ENCODE measurements at places on chromosomes 3 and 15. TPM values are rescaled to one million over a fixed set of nuclear protein-coding genes. Genes with fewer than 3 reads are reported as not detected.
A peak's percentile ranks its signal among the peaks of the same experiment; 100 is the strongest.

DNA sequence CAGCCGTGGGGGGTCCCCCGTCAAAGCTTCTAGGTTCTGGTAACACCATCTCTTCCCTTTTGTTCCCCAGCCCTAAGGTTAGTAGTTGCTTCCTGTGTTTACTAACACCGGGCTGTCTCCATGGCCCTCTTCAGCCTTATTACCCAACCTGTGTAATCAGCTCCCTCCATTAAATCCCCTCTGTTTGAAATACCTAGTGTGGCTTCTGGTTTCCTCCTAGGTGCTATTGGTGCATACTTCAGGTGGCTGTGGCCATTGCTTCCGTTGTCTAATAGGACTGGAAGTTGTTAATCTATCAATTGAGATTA is 35.3 kb downstream of the MOBP start:
- peaks cover 14% of the 10 kb centered on the region for H3K27me3 ChIP-seq
- DNase-seq = no peak
- no peaks in the 10 kb centered on the region for H3K36me3 ChIP-seq
- no peaks in the 10 kb centered on the region for H3K4me1 ChIP-seq
- H3K27ac ChIP-seq = no peak overlapping the region

DNA sequence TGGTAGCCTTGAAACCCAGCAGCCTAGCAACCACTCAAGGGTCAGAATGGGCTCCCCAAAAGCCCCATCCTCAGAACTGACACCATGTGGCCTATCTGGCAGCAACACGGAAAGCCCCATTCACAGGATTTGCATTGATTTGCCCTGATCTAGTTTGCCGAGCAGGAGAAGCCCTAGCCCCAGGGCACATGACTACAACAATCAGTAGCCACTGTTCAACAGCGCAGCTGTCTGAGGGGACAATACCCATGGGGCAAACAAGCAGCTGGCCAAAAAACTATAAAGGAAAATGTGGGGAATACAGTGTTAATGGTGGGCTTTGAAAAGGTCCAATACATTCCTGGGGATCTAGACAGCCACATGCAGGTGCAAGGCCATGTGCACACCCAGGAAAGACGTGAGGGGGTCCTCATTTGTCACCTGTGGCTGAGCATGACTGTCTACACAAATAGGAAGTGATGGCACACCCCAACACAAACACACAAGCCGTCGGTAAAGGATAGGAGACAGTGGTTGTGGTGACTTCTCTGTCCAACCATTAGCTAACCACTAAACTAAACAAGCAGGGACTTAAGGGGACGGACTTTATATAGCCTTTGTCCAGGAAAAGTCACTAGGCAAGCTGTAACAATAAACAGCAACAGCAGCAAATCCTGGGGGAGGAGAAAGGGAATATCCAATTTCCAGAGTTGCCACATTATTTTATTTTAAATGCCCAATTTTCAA is 113.7 kb downstream of the LRIG1 start:
- peaks cover 24% of the 10 kb centered on the region for H3K36me3 ChIP-seq
- no peak overlapping the region for H3K4me3 ChIP-seq
- H3K4me1 ChIP-seq = no peaks in the 10 kb centered on the region
- no peak overlapping the region for H3K27ac ChIP-seq
- peak; percentile 15 for DNase-seq

The A4GNT gene
- not detected for total RNA-seq

The MCCC1 gene
- 35.3 TPM for total RNA-seq

GRCh38 chr3:99920481-99921376 is 103.1 kb downstream of the CMSS1 start:
- DNase-seq = no peak
- H3K27me3 ChIP-seq = no peaks in the 10 kb centered on the region
- H3K36me3 ChIP-seq = no peaks in the 10 kb centered on the region

DNA sequence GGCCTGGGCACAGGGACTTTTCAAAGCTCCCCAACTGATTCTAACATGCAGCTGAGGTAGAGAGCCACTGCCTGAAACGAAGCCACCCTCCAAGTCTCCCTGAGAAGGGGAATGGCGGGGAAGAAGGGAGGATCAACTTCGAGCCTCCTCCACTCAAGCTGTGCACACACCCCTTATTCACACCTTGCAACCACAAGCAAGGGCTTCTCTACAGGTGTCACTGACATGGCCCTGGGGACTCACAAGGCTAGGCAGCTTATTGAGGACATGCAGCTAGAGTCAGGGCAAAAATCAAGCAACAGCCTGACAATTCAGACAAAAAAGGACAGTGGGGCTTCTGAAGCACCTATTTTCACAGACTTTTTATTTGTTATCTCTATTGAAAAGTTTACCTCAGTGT is 85.2 kb downstream of the SNRK start:
- H3K4me3 ChIP-seq = no peak overlapping the region
- DNase-seq = no peak
- no peak overlapping the region for H3K27ac ChIP-seq
- H3K27me3 ChIP-seq = no peaks in the 10 kb centered on the region
- H3K4me1 ChIP-seq = no peaks in the 10 kb centered on the region

The TGM4 gene
- total RNA-seq = not detected

DNA sequence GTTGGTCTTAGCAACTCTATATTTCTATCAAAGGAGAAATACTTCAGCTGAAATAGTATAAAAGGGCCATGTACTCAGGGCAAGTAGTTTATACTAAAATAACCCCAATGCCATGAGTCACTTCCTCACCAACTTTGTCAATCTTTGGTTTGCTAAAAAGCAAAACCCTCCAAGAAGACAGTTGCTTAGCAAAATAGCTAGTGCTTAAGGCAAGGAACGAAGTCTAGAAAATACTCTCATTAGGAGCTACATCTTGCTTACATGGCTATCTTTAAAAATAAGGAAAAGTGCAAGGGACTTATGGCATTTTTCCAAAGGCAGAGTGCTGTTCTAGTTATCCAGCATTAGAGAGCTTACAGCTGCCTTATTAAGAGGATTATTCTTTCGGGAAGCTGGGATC is 28.4 kb downstream of the P3H2 start:
- no peak for DNase-seq
- peaks cover 4% of the 10 kb centered on the region for H3K4me1 ChIP-seq
- no peaks in the 10 kb centered on the region for H3K36me3 ChIP-seq

The HTR3E gene
- total RNA-seq = not detected

DNA sequence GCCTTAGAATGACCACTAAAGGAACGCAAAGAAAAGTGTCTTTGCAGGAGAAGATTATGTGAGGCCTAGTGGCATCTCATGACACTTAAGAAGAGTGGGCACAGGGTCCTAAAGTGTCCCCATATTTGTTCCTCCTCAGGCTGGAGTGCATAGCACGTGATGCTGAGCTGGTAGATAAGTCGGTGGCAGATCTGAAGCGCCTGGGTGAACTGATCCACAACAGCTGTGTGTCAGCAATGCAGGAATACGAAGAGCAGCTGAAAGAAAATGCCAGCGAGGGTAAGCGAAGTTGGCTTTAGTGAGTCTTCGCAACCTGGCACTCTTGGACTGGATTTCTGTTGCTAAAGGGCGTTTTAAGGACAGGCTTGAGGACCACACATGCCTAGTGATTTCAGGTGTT is 92.6 kb downstream of the CHD2 start:
- H3K27ac ChIP-seq = no peak overlapping the region
- peaks cover 4% of the 10 kb centered on the region for H3K4me1 ChIP-seq
- peak; percentile 16 for DNase-seq
- no peak overlapping the region for H3K4me3 ChIP-seq
- H3K27me3 ChIP-seq = no peaks in the 10 kb centered on the region

- no peak overlapping the region for H3K27ac ChIP-seq
- H3K4me3 ChIP-seq = no peak overlapping the region
- no peaks in the 10 kb centered on the region for H3K27me3 ChIP-seq
- no peaks in the 10 kb centered on the region for H3K4me1 ChIP-seq
Measured at GRCh38 chr3:127484601-127485388, 105.7 kb downstream of the TPRA1 start.

The PAK6 gene
- 11.9 TPM for total RNA-seq

- no peaks in the 10 kb centered on the region for H3K4me1 ChIP-seq
- no peaks in the 10 kb centered on the region for H3K36me3 ChIP-seq
- no peak overlapping the region for H3K4me3 ChIP-seq
Measured at GRCh38 chr3:151379083-151379734, 5.3 kb downstream of the P2RY12 start.

The CTSH gene
- total RNA-seq = 201 TPM

- H3K27ac ChIP-seq = no peak overlapping the region
- no peaks in the 10 kb centered on the region for H3K4me1 ChIP-seq
- no peak for DNase-seq
- H3K27me3 ChIP-seq = no peaks in the 10 kb centered on the region
Measured at GRCh38 chr15:101327147-101327740, 32.2 kb upstream of the SNRPA1 start.

The SH2D7 gene
- total RNA-seq = not detected
